ENCODE measurements at places on chromosomes 7 and 10. TPM values are rescaled to one million over a fixed set of nuclear protein-coding genes. Genes with fewer than 3 reads are reported as not detected.

HOXA9 gene
- not detected for polyA plus RNA-seq

RTKN2 gene
- 11.7 TPM for polyA plus RNA-seq

NEUROD6 gene
- not detected for polyA plus RNA-seq

CPA2 gene
- not detected for polyA plus RNA-seq

DNA sequence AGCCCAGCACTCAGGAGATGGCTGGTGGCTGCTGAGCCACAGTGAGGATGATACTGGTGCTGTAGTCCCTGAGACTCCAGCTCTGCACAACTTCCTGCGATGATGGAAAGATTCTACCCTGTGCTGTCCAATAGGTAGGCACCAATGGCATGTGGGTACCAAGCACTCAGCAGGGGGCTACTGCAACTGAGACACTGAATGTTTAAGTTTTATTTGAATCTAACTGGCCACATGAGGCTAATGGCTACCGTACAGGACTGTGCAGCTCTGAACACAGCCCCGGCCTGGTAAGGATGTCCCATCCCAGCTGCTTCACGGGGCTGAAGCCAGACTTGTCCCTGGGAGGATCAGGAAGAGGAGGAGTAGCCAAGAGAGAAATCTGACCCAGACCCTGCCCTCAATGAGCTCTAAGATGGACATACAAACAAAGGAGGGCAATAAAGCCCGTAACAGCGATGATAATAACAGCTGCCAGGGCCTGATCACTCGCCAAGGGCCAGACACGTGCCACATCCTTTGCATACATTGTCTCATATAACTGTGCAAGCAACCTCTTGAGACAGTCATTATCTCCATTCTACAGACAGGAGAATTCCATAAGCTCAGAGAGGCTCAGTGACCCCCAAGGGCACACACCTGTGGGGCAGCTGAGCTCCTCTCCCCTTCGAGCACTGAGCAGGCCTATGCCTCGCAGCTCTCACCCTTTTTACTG, 3.8 kb downstream of the GPRIN2 start:
- DNase-seq, result no peak
- H3K4me1 ChIP-seq, result peaks cover 19% of the 10 kb centered on the region
- H3K4me3 ChIP-seq, result no peak overlapping the region

DNA sequence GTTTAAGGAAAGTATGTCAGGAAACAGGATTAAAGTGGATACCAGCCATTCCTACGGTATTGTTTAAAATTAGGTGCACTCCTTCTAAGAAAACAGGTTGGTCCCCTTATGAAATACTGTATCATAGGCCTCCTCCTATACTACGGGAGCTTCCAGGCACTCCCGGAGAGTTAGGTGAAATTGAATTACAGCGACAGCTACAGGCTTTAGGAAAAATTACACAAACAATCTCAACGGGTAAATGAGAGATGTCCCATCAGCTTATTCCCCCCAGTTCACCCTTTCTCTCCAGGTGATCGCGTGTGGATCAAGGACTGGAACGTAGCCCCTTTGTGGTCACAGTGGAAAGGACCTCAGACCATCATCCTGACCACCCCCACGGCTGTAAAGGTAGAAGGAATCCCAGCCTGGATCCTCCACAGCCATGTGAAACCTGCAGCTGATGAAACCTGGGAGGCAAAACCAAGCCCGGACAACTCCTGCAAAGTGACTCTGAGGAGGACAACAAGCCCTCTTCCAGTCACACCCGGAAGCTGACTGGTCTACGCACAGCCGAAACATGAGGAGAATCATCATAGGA, 25.1 kb upstream of the GHITM start:
- no peak overlapping the region for H3K27ac ChIP-seq
- H3K36me3 ChIP-seq, result no peaks in the 10 kb centered on the region
- no peak overlapping the region for H3K4me3 ChIP-seq
- H3K4me1 ChIP-seq, result no peaks in the 10 kb centered on the region
- DNase-seq, result peak; percentile 67
- no peaks in the 10 kb centered on the region for H3K27me3 ChIP-seq

GRCh38 chr10:66786709-66787108, 139.1 kb upstream of the LRRTM3 start:
- no peaks in the 10 kb centered on the region for H3K36me3 ChIP-seq
- H3K27me3 ChIP-seq, result no peaks in the 10 kb centered on the region
- H3K4me1 ChIP-seq, result no peaks in the 10 kb centered on the region
- DNase-seq, result no peak

DNA sequence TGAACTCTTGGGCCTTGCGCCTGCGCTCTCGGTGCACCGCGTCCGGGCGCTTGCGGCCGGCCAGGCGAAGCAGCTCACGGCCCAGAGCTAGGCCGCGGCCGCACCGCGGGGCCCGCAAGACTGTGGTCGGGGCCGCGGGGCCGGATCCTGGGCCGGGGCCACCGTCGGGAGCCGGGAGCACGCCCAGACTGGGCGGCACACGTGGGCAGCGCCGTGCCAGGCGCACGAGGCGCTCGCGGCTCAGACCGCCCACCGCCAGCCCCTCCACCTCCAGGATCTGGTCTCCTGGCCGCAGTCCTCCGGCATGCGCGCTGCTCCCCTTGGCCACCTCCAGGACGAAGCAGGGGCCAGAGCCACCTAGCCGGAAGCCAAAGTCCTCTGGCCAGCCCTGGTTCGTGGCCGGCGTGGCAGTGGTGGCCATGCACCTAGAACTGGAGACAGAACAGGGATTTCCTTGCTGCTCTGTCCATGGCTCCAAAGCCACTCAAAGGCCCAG, at the start of gene GRID2IP:
GRID2IP (minus strand) TSS at position 446 of the 496 bp plus-strand sequence; CDS start at position 421, 25 bp downstream.
- no peak within 1 kb of the TSS for H3K27ac ChIP-seq
- H3K4me3 ChIP-seq, result no peak within 1 kb of the TSS
- peak; percentile 69 for DNase-seq
- no peaks in the 10 kb centered on the region for H3K4me1 ChIP-seq
- no peaks in the 10 kb centered on the region for H3K27me3 ChIP-seq

DNA sequence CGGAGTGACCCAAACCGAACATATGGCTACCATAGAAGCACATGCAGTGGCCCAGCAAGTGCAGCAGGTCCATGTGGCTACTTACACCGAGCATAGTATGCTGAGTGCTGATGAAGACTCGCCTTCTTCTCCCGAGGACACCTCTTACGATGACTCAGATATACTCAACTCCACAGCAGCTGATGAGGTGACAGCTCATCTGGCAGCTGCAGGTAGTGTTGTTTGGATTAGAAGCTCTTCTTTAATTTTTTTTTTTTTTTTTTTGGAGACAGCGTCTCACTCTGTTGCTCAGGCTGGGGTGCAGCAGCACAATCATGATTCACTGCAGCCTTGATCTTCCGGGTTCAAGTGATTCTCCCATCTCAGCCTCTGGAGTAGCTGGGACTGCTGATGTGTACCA, 45.8 kb downstream of the NRF1 start:
- peaks cover 43% of the 10 kb centered on the region for H3K36me3 ChIP-seq
- H3K4me3 ChIP-seq, result no peak overlapping the region
- no peak for DNase-seq
- peaks cover 3% of the 10 kb centered on the region for H3K4me1 ChIP-seq
- H3K27ac ChIP-seq, result no peak overlapping the region

- no peak for DNase-seq
- no peaks in the 10 kb centered on the region for H3K27me3 ChIP-seq
- no peaks in the 10 kb centered on the region for H3K36me3 ChIP-seq
- H3K27ac ChIP-seq, result no peak overlapping the region
- no peak overlapping the region for H3K4me3 ChIP-seq
These were observed 234.4 kb downstream of the ARL4A start for GRCh38 chr7:12921751-12922345.

DNA sequence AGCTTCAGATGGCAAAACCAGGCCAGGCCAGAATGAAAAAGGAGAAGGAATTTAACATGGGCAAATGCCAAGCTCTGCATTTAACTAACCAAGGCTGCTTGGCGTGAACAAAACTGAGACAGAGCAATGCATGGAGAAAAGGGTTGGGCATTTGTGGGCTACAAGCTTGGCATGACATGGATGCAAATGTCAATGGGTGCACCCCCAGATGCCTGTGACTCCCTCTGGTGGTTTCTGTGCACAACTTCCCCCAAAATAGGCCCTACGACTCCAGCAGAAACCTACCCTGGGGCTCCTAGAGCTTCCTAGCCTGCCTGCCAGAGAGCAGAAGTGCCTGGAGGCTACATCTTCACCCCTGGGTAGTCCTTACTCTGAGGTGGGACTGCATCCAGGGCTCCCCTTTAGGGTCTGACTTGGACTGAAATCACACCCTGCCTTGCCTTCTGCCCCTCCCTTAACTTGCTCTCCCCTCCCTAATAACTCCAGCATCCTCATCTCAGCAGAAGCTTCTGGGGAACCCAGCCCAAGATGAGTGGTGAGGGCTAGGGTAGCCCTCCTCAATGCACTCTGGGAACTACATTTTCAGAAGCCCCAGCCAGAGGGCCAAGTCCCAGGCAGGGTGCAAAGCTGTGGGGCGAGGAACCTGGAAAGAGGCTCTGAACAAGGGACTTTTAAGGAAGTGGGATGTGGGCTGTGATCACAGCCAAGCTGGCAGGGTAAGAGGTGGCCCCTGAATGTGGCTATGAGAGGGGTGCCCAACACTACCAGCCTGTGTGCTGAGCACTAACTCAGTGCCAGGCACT, 11.3 kb downstream of the GPRIN2 start:
- no peak overlapping the region for H3K27ac ChIP-seq
- H3K36me3 ChIP-seq, result no peaks in the 10 kb centered on the region

GRCh38 chr7:29345590-29345989, 151.0 kb downstream of the CHN2 start:
- no peaks in the 10 kb centered on the region for H3K36me3 ChIP-seq
- H3K27ac ChIP-seq, result no peak overlapping the region
- DNase-seq, result peak; percentile 75
- H3K4me1 ChIP-seq, result peaks cover 6% of the 10 kb centered on the region
- H3K4me3 ChIP-seq, result no peak overlapping the region

DNA sequence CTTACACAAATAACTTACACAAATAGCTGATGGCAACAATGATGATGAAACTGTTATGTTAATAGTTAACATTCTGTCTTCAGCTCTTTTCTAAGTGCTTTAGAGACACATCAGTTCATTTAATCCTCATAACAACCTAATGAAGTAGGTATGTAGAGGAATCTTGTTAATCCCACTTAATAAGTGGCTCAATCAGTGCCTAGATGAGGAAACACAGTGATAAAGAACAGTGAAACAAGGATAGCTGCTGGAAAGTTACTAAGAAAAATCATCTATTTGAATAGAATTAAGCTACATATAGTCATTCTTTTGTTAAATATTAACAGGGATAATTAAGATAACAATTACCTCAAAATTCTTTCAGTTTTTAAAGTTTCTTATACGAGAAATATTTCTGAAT, 487.6 kb downstream of the ARL4A start:
- DNase-seq, result no peak
- H3K27me3 ChIP-seq, result no peaks in the 10 kb centered on the region
- no peak overlapping the region for H3K27ac ChIP-seq
- no peaks in the 10 kb centered on the region for H3K36me3 ChIP-seq
- H3K4me3 ChIP-seq, result no peak overlapping the region
- no peaks in the 10 kb centered on the region for H3K4me1 ChIP-seq

DNA sequence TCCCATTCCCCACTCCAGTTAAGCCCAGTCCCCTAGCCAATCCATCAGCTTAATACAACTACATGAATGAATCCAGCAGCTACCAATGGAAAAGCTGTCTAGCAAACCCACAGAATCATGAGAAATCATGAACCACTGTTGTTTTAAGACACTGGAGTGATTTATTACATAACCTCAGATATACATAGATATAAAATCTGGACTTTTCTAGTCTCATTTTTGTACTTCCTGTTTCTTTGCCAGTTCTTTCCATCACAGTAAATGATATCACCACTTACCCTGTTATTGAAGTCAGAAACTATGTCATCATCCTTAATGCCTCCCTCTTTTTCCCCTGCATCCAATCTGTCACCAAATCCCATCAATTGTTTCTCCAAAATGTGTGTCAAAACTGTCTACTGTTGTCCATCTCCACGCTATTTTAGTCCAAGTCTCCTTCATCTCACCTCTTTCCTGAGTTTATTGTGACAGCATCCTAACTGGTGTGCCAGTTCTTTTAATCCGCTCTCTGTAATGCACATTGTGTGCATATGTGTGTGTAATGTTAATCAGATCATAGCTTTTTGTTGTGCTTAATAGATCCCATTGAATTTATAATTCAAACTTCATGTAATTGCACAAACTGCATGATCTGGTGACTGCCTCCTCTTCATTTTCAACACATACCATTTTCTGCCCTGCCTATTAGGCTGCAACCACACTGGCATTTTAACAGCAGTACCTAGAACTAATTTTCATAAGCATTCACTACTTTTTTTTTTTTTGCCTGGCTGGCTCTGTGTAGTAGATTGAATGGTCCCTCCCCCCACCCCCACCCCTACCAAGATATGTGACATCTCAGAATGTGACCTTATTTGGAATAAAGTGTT, 56.0 kb downstream of the MKLN1 start:
- no peak overlapping the region for H3K4me3 ChIP-seq
- no peaks in the 10 kb centered on the region for H3K27me3 ChIP-seq
- DNase-seq, result no peak
- H3K36me3 ChIP-seq, result no peaks in the 10 kb centered on the region

- H3K27ac ChIP-seq, result no peak overlapping the region
- no peak for DNase-seq
- H3K27me3 ChIP-seq, result no peaks in the 10 kb centered on the region
- peaks cover 8% of the 10 kb centered on the region for H3K4me1 ChIP-seq
These were observed 9.8 kb downstream of the MAPK8 start for GRCh38 chr10:48316236-48316635.

DNA sequence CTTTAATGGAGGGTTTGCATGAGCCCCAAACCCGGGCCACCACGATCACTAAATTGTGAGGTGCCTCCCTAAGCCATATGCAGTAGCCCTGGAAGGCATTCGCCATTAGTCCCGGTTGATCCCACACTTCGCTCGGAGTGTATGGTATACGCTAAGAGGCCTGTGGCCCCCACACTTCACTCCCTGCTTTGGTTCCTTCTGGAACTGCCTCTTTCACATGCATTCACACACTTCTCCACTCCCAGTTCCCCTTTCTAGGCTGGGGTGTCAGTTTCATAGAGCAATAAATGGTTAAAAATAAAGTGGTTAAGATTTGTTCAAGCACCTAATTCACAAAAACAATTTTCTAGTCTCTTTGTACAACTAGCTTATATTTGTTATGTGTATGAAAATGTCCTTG, 212.1 kb upstream of the KCND2 start:
- H3K4me1 ChIP-seq, result no peaks in the 10 kb centered on the region
- no peaks in the 10 kb centered on the region for H3K27me3 ChIP-seq
- no peak overlapping the region for H3K27ac ChIP-seq
- no peaks in the 10 kb centered on the region for H3K36me3 ChIP-seq
- no peak for DNase-seq

GRCh38 chr7:69754476-69754875, 156.2 kb downstream of the AUTS2 start:
- H3K4me3 ChIP-seq, result no peak overlapping the region
- no peak for DNase-seq
- no peaks in the 10 kb centered on the region for H3K27me3 ChIP-seq
- H3K4me1 ChIP-seq, result peaks cover 21% of the 10 kb centered on the region
- no peaks in the 10 kb centered on the region for H3K36me3 ChIP-seq
- H3K27ac ChIP-seq, result no peak overlapping the region
